ENCODE measurements at places on chromosomes 13 and 19.

DNA sequence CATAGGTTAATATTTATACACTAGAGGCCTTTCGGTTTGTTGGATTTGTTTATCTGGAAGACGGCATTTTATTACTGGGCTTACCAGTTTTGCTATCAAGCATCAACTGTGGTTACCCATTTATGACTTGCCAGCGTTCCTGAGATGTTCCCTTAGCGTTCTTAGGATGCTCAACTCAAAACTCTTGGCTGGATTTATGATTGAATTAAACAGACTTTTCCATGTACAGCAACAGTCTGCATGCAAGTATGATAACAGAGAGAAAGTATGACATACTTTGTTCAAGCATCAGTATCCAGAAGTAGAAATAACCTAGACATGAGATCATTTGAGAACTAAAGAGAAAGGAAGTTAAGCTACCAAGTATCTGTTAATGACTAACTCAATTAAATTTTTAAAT lies 29.9 kb upstream of the RNF113B start:
- DNase-seq, result no peak

- no peak for DNase-seq
Measured at GRCh38 chr19:5969476-5969875, 8.5 kb downstream of the RANBP3 start.

- DNase-seq, result no peak
Measured at GRCh38 chr19:8504171-8504570, 1.7 kb upstream of the PRAM1 start.

DNA sequence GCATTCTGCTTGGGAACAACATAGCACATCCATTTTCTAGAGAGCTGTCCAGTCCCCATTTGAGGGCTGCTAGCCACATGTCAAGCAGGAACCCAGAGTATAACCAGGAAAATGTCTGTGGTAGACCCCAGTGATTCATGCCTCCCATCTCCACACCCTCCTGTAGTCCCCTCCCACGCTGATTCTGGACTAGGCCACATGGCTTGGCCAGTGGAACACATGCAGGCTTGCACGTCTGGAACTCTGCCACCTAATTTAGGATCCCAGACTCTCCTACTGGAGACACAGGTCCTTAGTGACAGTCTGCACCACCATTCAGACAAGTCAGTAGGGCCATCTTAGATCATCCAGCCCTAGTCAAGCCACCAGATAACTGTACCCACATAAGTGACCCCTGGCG lies 149.8 kb downstream of the ZIC5 start:
- DNase-seq, result no peak

- DNase-seq, result no peak
Measured at GRCh38 chr13:80123945-80124344, 217.0 kb downstream of the SPRY2 start.

DNA sequence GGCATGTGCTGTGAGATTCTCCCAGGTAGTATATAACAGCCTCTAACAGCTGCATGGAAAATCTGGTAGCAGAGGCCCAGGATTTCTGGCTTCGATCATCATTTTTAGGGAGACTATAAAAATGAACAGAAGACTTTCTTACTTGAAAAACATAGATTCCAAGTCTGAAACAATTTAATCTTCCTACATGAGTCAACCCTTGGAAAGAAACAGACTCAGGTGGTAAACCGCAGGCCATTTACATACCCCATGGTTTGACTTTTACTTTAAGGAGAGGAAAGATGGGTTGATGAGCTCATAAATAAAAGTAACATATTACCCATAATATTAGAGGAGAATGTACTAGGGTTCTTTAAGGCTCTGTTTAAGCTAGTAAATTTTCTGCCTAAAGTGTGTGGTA lies 121.6 kb downstream of the CYSLTR2 start:
- DNase-seq, result no peak

- peak; percentile 60 for DNase-seq
Measured at GRCh38 chr13:99085139-99085807, 107.4 kb upstream of the DOCK9 start.

- peak; percentile 42 for DNase-seq
Measured at GRCh38 chr13:112342841-112343361, 33.3 kb upstream of the SPACA7 start.

GRCh38 chr13:48710160-48710559 lies 56.4 kb downstream of the CYSLTR2 start:
- DNase-seq, result no peak

DNA sequence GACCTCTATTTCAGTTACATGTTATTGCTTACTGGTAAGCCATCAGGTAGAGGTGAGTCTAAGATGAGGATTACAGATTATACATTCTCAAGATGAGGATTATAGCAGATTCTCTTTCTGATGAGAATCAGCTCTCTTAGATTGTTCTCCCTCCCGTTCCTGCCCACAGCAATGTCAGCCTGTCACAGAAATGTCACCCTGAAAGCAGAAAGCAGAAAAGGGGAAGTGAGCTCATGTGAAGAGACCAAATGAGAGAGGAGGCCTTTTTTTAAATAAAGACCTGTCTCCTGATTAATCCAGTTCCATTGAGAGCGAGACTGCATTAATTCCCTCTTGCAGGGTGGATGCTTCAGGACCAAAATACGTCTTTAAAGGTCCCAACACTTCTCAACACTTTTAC lies 445.6 kb downstream of the KCTD12 start:
- DNase-seq, result no peak
